HT-29 (cell line): ENCODE measurements at places on chromosomes 2 and 18. TPM values are rescaled to one million over a fixed set of nuclear protein-coding genes. Genes with fewer than 3 reads are reported as not detected.

The LINC00305 gene
- not detected in 2 replicates for total RNA-seq

The OSR1 gene
- 8.0 and 8.9 TPM in 2 replicates for total RNA-seq

The DOK6 gene
- total RNA-seq: not detected in 2 replicates

The LOXHD1 gene
- not detected in 2 replicates for total RNA-seq

The STON1 gene
- 0.29 TPM in 1 of 2 replicates, not detected in the other for total RNA-seq

The PRSS56 gene
- not detected in 2 replicates for total RNA-seq

The NCKAP5 gene
- total RNA-seq: 0.03 TPM in 1 of 2 replicates, not detected in the other

The EFR3B gene
- total RNA-seq: 0.05 and 0.21 TPM in 2 replicates

The MC4R gene
- not detected in 2 replicates for total RNA-seq

The AGAP1 gene
- total RNA-seq: 31.1 and 44.8 TPM in 2 replicates

DNA sequence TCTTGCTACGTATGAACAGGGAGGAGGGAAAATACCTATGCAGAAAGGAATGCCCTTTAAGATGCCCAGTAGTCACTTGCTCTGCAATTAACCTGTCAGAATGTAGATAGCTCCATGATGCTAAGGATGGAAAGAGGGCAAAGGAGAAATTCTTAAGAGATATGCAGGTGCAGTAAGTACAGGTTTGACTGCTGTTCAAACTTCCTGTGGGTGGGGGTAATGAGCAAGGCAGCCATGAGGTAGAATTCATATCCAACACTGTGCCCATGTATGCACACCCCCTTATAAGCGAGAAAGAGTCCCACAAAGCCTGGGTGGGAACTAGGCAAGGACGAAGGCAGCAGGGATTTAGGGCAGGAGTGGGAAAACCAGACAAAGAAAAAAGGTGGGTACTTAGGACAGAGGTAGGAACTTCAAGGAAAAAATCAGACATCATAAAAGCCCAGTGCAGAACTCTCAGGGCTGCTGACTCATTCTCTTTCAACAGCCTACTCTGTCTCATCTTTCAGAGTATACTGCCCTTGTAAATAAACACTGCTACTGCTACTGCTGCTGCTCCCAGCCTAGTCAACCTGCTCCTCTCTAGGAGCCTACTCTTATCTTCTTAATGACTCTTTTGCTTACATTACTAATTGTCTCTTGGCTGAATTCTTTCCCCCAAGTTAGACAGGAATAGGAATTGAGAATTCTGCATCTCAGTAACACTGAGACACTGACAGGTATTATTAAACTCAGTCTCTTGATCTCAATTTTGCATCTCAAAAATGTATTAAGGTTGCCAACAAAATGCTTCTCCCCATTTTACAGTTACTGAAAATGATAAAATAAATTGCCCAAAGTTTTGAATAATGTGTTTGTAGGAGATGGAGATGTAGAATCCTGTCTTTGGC, 189.0 kb downstream of the PTH2R start:
- DNase-seq: peak; percentile 90

GRCh38 chr2:230322561-230323384, 4.2 kb upstream of the SP140L start:
- no peak for DNase-seq

DNA sequence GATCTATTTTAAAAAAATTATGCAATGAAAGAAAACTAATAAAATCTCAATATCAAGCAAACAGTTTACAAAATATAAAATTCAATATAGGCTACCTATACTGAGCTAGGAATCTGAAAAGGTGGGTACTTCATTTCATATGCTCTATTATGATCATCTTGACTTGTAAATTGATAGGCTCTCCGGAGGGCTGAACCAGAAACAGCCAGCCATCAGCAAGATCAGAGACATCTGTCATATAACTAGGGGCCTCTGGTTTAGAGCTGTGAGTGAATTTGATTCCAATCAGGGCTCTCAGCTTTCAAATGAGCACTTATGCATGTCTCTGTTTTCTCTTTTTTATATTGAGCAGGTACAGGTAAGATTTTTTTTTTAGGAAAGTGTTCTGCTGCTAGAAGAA, 114.2 kb downstream of the SPHKAP start:
- DNase-seq: no peak

GRCh38 chr2:37866171-37866934, 58.7 kb upstream of the RMDN2 start:
- no peak for DNase-seq

DNA sequence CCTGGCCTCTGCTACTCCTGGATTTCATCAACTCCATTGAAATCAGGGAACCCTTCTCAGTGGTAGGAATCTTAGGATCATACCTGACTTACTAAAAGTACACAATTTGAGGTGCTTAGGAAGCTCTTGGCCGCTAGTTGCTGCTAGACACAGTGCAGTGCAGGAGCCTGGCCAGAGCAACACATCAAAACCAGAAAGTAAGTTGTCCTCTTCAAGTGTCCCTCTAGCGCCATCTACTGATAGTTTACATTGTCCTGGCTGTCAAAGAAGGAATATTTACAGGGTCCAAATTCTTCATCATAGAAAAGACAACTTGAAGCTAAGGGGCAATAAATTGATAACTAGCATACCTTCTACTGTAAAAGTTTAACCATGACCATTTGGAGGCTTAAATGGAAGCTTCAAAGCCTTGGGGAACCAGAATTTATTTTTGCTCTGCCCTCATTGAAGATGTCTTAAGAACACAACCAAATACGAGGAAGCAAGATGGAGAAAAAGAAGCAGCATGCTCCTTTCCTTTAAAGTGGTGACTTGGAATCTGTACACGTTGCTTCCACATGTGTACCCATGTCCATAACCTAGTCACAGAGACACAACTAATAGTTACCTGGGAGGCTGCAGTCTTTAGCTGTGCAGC, 889.1 kb upstream of the GCFC2 start:
- DNase-seq: peak; percentile 85

GRCh38 chr2:65566617-65567016, 134.2 kb upstream of the SPRED2 start:
- no peak for DNase-seq

GRCh38 chr2:122011493-122012270, 256.2 kb downstream of the TSN start:
- no peak for DNase-seq

DNA sequence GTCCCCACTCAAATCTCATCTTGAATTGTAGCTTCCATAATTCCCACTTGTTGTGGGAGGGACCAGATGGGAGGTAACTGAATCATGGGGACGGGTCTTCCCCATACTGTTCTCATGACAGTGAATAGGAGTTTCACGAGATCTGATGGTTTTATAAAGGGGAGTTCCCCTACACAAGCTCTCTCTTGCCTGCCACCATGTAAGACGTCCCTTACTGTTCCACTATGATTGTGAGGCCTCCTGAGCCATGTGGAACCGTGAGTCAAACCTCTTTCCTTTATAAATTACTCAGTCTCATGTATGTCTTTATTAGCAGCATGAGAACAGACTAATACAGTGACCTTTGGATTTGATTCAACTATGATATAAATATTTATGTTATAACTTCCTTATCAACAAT, 78.0 kb downstream of the CYRIA start:
- no peak for DNase-seq

GRCh38 chr2:211435331-211435730, 878.9 kb downstream of the CPS1 start:
- DNase-seq: no peak

DNA sequence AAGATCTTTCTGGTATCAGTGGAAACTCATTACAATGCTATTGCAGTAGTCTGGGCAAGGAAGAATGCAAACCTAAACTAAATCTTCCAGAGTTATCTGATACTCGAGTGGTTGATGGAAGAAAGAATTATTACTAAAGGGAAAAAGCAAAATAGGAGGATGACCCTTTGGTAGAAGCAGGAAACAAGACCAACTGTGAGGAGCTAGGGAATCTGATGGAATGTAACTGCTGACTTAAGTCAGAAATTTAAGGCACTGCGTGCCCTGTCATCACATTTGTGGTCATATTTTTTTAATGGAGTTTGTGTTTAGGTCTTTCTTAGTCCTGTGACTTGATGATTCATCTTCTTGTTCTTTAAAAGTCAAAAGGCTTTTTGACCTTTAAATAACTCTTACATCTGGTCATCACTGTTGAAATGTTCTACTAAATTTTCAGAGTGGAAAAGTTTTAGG, 36.5 kb upstream of the ARMC9 start:
- no peak for DNase-seq

GRCh38 chr2:192286093-192286701, 91.5 kb upstream of the TMEFF2 start:
- peak; percentile 64 for DNase-seq

GRCh38 chr18:3596637-3597384, 146.8 kb downstream of the TGIF1 start:
- DNase-seq: peak; percentile 89

DNA sequence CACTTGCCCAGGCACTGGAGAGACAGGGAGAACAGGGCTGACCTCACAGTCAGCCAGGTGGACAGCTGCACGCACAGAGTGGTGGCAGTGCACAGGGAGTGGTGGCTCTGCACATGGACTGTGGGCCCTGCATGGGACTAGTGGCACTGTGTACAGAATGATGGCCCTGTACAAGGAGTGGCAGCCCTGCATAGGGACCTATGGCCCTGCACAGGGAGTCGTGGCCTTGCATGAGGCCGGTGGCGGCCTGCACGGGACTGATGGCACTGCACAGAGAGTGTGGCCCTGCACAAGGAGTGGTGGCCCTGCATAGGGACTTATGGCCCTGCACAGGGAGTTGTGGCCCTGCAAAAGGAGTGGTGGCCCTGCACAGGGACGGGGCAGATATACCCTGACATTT, 19.1 kb upstream of the STEAP3 start:
- no peak for DNase-seq

- no peak for DNase-seq
Observed at GRCh38 chr2:120766470-120767351, 31.0 kb downstream of the GLI2 start.

- DNase-seq: no peak
Observed at GRCh38 chr2:241298673-241299072, 16.8 kb downstream of the HDLBP start.

- peak; percentile 6 for DNase-seq
Observed at GRCh38 chr2:33380001-33380609, 96.3 kb upstream of the RASGRP3 start.

DNA sequence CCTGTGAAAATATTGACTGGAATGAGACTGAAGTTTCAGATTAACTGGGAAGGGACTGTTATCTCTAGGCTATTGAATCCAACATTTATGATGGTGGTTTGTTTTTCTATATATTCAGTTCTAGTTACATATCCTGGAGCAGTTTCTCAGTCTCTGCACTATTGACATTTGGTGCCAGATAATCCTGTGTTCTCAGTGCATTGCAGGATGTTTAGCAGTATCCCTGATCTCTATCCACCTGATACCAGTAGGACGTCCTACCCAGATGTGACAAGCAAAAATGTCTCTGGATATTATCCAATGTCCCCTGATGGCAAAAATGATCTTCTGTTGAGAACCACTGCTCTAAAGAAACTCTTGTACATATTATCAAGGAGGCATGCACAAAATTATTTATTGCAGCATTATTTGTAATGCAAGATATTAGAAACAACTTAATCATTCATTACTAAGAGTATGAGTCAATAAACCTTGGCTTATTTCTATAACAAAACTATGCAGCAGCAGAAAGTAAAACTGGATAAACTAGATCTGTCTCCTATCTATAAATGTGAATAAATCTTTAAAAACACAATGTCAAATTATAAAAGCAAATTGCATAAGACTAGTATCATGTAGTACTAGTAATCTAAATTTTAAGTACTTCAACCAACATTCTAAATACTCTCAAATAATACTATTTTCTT, 369.3 kb upstream of the RND3 start:
- no peak for DNase-seq

- DNase-seq: no peak
Observed at GRCh38 chr2:33317369-33318007, 159.0 kb upstream of the RASGRP3 start.

GRCh38 chr2:9156483-9156882, 50.1 kb upstream of the ASAP2 start:
- DNase-seq: no peak

DNA sequence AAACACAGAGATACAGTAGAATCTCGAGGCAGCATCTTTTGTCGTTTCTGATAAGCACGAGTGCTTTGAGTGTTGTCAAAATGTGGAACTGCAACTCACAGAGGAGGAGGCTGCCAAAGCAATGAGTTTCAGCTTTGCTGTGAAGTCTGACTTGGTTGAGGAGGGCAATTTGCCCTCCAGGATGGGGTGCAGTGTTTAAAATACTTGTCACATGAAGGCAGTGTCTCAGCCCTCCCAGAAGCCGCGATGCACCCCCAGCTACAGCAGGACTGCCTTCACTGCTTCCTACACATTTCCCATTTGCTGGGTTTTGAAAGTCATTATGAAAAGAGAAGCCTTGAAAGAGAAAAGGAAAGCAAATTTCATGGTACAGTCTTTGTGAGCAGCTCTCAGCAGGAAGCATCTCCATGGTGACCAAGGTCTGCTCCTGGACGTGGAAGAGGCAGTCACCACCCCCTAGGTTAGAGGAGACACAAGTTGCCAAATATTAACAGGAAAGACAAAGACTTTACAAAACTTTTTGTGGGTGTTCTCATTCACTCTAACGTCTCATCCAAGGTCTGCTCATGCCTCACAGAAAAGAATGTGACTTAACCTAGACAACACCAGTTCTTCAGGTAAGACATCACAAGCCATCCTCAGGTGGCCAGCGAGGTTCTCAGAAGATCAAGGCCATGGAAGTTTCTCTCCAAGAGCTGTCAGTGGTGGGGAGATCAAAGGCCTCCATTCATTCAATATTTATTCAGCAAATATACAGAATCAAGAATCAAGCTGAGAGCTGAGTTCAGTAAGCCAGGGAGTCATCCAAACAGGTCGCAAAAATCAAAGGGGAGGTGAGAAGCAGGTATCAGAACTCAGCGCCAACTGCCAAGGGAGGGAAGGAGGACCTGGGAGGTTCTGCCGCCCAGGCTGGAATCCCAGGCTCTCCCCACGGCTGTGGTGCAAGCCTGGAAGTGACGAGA, 476.0 kb downstream of the EIPR1 start:
- no peak for DNase-seq

DNA sequence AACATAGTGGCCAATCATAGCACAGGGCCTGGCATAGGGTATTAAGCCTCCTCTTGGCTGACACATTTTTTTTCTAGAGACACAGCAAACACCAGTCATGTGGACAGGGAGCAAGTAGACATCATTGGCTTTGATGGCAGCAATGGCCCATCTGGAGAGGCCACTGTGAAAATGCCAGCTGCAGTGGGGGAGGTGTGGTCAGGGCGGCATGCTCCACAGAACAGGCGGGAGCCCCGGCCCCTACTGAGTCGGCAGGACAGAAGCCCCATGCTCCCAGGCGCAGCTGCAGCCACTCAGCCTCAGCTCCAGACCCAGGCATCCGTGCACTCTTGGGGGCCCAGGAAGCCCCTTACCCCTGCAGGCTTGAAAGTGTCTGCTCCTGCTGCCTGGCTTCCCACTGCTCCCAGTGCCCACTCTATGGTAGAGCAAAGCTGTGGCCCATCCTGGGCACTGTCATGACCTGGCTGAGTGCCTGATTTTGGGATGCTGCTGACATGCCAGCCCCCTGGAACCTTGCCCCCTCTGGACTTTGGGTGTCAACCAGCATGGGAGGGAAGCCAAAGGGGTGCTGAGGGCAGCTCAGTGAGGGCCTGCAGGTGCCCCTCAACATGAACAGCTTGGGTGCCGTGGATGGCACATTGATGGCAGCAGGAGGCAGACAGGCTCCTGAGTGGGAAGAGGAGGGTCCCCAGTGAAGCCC, 23.3 kb upstream of the UBE2F start:
- no peak for DNase-seq

GRCh38 chr2:199940373-199940772, 14.9 kb downstream of the TYW5 start:
- DNase-seq: peak; percentile 31

GRCh38 chr2:108182489-108182888, 57.3 kb upstream of the SULT1C3 start:
- peak; percentile 46 for DNase-seq

GRCh38 chr2:238383743-238384380, 42.9 kb upstream of the ASB1 start:
- no peak for DNase-seq
